ENCODE measurements at places on chromosomes 2 and 18. TPM values are rescaled to one million over a fixed set of nuclear protein-coding genes. Genes with fewer than 3 reads are reported as not detected.

Gene INHBB
- total RNA-seq: not detected

DNA sequence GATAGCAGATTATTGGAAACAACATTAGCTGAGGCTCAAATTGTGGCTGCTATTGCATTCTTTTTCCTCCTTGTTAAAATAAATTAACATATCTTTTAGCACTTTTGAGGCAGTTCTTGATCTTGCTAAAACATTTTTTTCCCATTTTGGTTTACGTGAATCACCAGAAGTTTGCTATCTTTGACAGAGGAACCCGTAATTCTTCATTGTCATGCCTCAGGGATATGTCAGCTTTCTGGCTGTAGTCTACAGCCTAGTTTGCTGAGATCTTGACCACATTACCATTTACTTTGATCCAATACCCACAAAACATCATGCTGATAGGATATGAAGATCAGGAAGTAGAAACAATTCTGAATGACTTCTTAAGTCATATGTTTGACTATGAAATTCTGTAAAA, 25.1 kb upstream of the FANCL start:
- H3K4me1 ChIP-seq: no peaks in the 10 kb centered on the region
- H3K36me3 ChIP-seq: no peaks in the 10 kb centered on the region
- H3K4me3 ChIP-seq: no peak overlapping the region
- H3K27me3 ChIP-seq: no peaks in the 10 kb centered on the region

GRCh38 chr2:58796239-58796910, 555.2 kb upstream of the FANCL start:
- no peaks in the 10 kb centered on the region for H3K4me1 ChIP-seq
- no peaks in the 10 kb centered on the region for H3K27me3 ChIP-seq
- no peak for DNase-seq
- no peak overlapping the region for H3K27ac ChIP-seq

GRCh38 chr18:73768043-73768442, 379.6 kb downstream of the FBXO15 start:
- H3K4me3 ChIP-seq: no peak overlapping the region
- H3K36me3 ChIP-seq: no peaks in the 10 kb centered on the region
- no peaks in the 10 kb centered on the region for H3K27me3 ChIP-seq
- H3K27ac ChIP-seq: no peak overlapping the region
